ENCODE measurements at places on chromosomes 13 and 19.
A peak's percentile ranks its signal among the peaks of the same experiment; 100 is the strongest.

DNA sequence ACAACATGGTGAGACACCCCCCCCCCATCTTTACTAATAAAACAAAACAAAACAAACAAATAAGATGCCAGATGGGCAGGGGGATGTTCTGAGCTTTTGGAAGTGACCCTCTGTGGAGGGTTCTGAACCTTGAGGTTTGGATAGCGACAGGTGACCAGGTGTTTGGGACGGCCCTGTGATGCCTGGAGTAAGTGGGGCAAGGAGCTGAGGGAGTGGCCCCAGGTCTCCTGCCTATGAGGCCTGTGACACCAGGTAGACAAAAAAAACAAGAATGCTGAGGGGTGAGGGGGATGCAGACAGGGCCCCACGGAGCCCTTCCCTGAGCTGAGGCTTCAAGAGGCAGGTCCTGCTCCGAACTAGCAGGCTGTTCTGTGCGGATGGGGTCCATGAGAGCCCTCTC lies 9.2 kb downstream of the ADGRE2 start:
- DNase-seq, result no peak

DNA sequence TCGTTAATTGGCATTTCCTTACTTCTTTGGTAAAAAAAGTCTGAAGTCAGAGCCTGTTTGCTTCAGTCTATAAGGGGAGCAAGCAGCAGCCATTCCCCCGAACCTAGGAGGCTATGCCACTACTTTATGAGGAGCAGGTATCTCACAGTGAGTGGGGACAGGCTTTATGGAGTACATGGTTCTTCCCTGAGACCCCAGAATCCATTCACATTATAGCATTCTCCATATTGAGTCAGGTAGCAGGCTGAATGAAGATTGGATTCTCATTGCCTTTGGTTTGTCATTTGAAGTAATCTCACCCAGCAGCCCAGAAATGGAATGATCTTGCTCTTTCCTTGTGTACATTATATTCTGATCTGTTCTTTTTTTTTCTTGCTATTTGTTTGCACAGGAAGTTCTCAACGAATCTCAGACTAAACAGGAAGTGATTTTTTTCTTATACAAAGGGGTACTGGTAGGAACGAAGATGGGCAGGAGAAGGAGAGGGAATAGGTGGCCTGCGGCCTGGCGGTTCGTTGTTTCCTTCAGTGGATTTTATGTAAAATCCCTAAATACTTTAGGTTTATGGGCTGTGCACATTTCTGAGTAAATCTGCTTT lies 74.4 kb downstream of the ARHGAP35 start:
- no peak for DNase-seq

GRCh38 chr13:49812812-49813211 lies 20.3 kb upstream of the KPNA3 start:
- no peak for DNase-seq

DNA sequence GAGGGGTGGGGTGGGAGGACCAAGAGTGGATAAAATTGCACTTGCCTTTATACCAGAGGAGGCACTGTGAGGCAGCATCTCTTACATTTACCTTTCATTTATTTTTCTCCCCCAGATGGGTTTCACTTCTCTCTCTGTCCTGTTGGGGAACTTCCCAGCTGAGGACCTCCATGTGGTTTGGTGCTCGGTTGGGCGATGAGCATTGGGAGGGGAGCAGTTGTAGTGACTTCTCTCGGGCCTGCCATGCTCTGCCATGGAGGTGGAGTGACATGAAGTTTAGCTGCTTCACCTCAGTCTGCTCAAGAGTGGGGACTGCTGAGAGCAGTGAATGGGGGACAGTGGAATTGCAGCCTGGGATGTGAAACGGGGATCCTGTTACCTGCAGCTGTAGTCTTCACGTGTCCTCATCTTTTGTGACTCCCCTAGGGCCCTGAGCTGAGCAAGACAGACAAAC lies 23.1 kb upstream of the CXCL17 start:
- no peak for DNase-seq

GRCh38 chr19:23384858-23385257 lies 10.4 kb downstream of the ZNF91 start:
- no peak for DNase-seq

DNA sequence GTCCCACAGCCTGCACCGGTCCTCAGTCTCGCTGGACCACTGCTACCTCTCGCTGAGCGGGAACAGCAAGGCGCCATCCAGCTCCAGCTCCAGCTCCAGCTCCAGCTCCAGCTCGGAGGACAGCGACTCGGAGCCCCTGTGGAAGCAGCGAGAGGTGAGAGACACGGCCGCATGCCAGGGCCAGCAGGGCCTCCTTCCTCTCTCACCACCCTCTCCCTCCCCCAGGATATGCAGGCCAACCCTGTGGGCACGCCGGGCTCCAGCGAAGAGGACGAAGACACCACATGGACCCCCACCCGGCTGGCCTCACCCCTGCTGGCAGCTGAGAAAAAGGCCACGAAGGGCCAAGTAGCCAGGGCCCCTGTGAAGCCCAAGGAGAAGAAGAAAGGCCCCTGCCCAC lies 7.3 kb downstream of the SIX5 start:
- DNase-seq, result no peak

DNA sequence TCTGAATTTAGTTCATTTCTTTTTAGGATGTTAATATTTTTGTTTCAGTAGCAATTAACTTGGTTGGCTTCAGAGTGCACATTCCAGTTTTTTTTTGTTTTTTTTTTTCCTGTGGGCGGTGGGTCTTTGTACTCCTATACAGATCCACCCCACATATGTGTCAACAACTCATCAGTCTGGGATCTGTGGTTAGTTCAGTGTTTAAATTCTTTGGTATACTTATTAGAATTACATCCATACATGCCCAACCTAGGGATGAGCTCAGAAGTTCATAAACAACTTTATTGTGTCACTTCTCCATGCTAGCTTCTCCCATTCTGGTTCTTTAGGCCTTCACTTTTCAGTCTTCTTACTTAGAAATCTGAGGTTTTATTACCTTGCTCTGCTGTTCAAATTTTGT lies 50.9 kb downstream of the PCCA start:
- DNase-seq, result no peak

DNA sequence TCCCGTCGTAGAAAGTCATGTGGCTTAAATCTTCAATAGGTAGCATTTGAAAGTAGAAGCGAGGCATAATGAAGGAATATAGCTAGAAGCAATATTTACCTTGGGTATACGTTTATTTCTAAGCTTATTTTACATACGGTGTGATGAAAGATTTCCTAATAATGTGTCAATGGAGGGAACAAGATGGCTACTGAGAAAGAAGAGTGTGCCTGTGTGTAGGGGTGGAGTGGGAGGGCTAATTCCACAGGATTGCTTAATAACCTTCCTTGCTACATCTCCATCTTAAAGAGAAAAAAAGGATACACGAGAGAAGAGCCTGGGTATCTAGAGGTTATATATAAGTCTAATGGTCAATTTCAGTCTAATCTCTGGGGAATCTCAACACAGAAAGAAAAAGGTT lies 2.0 kb downstream of the SPART start:
- DNase-seq, result no peak

- no peak for DNase-seq
Observed at GRCh38 chr19:50703915-50704796, 15.4 kb downstream of the SHANK1 start.

- no peak for DNase-seq
Observed at GRCh38 chr13:21986602-21987001, 315.7 kb downstream of the FGF9 start.

- DNase-seq, result no peak
Observed at GRCh38 chr13:95793781-95794180, 116.8 kb downstream of the DNAJC3 start.

GRCh38 chr19:10517760-10518443 lies 655 bp upstream of the S1PR5 start:
- DNase-seq, result no peak

DNA sequence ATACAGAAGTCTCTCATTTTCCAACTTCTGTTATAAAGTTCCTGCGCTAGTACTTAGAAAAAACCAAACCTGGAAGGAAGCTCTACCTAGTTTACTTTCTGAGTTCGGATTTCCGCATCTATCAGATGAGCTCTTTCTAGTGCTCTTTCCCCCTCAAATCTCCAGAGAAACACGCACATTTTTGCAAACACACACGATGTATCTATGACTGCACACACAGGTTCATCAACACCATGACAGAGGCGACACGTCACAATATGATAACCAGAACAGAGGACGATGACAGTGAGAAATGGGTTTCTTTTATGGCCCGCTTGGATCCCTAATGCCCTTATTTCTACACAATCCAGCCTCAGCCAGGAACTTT lies 629 bp upstream of the LRRC63 start:
- DNase-seq, result peak; percentile 16

GRCh38 chr13:44474122-44474910 lies 100.7 kb downstream of the SERP2 start:
- DNase-seq, result no peak

DNA sequence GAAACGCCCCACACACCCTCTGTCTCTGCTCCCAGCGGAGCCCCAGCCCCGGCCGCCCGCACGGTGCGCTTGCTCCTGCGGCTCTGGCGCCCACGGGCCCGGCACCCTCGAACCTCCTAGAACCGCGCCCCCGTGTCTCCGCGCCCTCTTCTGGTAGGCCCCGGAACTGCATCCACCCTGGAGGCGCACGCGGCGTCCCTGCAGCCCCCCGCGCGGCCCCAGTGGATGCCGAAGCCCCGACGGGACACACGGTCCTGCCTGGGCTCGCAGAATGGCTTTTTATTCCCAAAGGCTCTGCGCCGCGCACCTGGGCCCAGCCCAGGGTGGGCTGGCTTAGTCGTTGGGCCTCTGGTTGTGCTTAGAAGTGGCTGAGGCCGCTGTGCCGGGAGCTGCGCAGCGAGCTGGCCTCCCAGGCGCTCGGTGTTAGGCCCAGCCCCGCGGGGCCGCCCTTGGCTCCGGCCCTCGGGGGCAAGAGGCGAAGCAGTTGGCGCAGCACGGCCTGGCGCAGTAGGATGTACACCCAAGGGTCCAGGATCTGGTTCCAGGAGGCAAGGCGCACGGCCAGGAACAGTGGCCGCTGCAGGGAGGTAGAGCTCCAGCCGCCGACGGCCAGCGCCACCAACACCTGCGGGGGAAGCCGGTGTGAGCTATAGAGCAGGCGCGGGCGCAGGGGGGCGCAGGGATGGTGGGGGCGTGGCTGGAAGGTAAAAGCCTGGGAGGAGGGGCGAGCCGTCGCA lies 2.8 kb downstream of the PTGER1 start:
- DNase-seq, result peak; percentile 91

DNA sequence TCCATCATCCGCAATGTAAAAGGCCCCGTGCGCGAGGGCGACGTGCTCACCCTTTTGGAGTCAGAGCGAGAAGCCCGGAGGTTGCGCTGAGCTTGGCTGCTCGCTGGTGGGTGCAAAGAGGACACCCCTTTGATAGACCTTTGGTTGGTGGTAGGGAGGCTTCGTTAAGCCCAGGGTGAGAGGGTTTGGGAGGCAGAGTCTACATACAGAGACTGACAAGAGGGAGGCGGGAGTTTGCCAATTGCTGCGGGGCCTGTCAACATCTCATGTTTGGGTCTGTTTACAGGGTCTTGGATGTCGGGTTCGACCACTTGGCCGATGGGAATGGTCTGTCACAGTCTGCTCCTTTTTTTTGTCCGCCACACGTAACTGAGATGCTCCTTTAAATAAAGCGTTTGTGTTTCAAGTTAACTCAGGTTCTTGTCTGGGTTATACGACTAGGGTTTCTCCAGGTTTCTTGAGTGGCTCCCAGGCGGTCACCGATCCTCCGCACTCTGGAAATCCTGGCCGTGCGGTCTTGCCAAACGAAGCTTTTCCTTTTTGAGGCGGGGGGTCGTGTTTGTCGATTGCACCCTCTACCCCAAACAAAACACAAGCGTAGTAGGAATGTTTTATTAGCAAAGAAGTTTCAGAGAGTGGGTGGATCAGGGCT lies 816 bp downstream of the RPS28 start:
- DNase-seq, result no peak

DNA sequence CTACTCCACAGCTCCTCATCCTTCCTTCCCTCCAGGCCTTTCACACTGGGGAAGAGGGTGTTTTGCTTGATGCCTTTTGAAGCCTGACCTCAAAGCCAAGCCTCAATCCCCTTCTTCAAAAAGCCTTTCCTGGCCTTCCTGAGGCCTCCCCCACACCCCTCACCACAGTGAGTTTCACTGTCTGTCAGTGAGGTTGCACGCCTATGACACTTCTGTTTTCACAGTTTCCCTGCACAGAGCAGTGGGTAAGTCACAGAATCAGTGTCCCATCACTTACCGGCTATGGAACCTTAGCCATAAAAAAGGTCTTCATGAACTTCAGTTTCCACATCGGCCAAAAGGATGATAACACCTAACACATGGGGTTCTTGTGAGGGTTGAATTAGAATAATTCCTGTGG lies 371.4 kb downstream of the UQCRFS1 start:
- no peak for DNase-seq

DNA sequence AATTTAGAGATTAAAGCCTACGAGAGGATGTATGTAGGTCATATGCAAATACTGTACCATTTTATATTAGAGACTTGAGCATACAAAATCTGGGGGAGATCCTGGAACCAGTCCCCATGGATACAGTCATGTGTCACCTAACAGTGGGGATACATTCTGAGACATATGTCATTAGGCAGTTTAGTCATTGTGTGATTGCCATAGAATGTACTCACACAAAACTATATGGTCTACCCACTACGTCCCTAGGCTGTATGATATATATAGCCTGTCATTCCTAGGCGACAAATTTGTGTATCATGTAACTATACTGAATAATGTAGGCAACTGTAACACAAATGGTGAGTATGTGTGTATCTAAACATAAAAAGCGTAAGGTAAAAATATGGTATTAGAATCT lies 62.8 kb downstream of the WDFY2 start:
- no peak for DNase-seq

- no peak for DNase-seq
Observed at GRCh38 chr13:42276683-42277082, 4.7 kb downstream of the AKAP11 start.

DNA sequence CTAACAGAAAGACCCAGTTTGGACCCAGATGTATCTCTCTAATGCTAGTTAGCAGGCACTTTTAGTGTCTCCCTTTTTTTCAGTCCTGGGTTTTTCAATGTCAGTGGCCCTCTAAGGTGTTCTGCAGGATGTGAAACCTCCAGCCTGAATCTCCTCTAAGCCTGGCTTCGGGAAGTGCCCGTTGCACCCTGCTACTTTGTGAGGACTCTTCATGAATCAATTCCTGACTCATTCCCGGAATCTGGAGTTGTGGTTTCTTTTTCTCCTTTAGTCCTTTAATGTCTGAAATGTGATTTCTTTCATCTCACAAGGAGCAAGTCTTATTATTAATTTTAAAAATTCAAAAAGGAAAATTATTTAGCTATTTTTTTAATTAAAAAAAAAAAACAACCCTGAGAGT lies 116.0 kb downstream of the ZNF536 start:
- DNase-seq, result no peak

- DNase-seq, result no peak
Observed at GRCh38 chr19:3048190-3048533, 14.1 kb downstream of the TLE5 start.

- no peak for DNase-seq
Observed at GRCh38 chr13:113633485-113633873, 24.5 kb downstream of the ATP4B start.

DNA sequence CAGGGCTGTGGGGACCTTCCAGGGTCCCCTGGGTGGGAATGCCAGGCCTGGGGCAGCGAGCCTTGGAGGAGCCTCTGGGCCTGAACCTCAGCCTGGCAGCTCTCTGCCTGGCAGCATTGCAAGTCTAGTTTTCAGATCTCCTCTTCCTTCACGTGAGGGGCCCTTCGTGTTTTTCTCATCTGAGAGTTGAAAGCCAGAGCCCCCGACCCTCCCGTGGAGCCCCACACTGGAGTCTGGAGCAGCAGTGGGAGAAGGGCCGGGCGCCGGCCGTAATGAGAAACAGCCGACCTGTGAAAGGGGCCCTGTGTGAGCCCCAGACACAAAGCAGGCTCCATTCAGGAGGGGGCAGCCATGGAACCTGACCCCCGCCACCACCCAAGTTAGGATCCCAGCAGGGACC lies 19.3 kb downstream of the TMED1 start:
- DNase-seq, result no peak

- no peak for DNase-seq
Observed at GRCh38 chr13:75620020-75620419, 16.1 kb upstream of the LMO7 start.

Measured in activated T-cell treated with anti-CD3 and anti-CD28 coated beads, Interleukin-2, amount 50 U/mL, for 4 hours (primary cell).